ENCODE measurements at places on chromosomes 6 and 20.

GRCh38 chr6:43702534-43703440, 15.2 kb upstream of the MRPS18A start:
- DNase-seq, result no peak

DNA sequence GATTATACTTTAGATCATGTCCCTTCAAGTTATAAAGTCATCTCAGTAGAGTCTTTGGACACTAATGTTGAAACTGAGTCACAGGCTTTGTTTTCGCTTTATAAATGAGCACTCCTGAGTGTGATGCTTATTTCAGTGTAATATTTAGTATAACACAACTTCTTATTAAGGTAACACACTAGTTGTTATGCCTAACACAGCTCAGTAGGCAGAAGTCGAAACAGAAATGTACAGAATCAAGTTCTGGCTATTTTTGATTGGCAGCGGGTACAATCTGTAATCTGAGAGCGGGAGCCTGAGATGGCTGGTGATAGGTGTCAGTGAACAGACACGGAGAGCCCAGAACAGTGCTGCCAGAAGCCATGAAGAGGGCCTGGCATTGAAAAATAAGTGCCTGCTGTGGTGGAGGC, 11.4 kb downstream of the HECA start:
- DNase-seq, result no peak

GRCh38 chr6:3409699-3410384, 47.0 kb downstream of the SLC22A23 start:
- DNase-seq, result no peak

- DNase-seq, result no peak
Observed at GRCh38 chr20:25039697-25040437, 18.1 kb downstream of the ACSS1 start.

DNA sequence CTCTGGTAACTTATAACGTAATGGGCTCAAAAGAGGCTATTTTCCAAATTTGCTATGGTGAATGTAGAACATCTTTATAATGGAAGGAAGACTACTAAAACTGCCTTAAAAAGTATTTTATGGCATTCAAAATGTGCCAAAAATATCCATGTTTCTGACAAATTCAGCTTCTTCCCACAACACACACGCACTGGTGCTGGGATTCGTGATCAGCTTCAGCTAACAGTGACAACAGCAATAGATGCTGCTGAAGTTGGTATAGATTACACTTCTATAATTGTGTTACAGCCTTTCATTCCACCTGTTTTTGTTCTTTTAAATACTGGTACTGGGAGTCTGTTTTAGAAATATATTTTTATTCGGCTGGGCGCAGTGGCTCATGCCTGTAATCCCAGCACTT, 19.0 kb downstream of the NUDT3 start:
- no peak for DNase-seq

DNA sequence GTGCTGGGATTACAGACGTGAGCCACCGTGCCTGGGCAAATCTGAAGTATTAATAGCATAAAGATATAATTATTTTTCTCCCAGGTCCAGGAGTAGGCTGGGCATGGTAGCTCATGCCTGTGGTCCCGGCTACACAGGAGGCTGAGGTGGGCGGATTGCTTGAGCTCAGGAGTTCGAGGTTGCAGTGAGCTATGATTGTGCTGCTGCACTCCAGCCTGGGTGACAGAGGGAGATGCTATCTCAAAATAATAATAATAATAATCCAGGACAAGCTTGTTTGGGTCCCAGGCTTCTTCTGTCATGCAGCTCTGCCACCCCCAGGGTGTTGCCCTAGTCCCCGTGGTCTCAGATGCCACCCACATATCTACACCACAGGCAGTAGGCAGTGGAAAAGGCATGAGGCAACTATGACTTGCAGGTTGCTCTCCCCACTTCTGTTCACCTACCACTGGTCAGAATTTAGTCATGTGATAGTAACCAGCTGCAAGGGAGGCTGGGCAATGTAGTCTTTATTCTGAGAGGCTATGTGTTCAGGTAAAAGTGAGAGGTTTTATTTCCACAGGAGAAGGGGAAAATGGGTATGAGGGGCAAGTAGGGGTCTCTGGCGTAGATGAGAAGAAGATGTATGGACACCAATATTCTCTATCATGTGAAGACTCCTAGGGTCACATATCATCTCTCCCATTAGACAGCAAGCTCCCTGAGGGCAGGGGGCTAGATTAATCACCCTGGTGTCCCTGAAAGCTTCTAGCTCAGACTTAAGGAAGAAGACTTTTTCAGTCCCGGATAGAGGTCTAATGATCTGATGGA, 25.7 kb downstream of the TCF15 start:
- no peak for DNase-seq

- no peak for DNase-seq
Observed at GRCh38 chr6:91029211-91029610, 442.3 kb upstream of the MAP3K7 start.

GRCh38 chr6:138499303-138500018, at the start of gene NHSL1:
Gene NHSL1 (minus strand): TSS chr6:138499494. CDS start chr6:138499290, 204 bp downstream.
- DNase-seq, result no peak

DNA sequence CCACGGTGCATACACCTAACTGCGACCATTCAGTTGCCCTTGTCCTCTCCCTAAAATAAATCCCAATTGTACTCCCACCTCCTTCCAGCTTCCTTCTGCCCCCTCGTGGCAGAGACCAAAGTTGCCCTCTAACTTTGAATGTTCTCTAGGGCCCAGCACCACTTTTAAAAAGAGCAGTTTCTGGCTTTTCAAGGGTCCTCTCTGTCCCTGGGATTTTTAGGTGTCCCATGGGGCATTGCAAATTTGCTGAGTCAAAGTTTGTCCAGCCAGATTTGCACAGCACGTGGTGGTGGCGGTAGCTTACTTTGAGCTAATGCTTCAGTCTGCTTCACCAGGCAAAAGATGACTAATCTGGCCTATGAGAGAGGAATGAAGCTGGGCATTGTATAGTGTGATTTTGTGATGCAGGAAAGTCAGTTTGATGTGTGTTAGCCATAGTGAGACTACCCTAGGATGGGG, 100.2 kb downstream of the PERP start:
- DNase-seq, result no peak

- DNase-seq, result no peak
Observed at GRCh38 chr6:116359131-116359530, 11.6 kb upstream of the DSE start.

DNA sequence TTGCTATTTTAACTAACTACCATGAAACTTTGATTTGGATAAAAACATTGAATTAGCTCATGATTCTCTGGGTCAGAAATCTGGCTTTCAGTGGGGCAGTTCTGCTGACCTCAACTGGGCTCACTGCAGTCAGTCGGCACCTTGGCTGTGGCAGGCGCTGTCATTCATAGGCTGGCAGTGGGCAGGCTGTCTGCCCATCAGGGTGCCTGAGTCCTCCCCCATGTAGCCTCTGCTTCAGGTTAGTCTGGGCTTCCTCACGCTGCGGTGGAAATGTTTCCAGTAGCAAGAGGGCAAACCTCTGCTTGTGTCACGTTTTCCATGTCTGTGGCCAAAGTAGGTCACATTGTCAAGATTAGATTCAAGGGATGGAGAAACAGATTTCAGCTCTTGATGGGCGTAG, 251.0 kb upstream of the TCF21 start:
- DNase-seq, result no peak

GRCh38 chr6:110329714-110330436, 28.3 kb downstream of the METTL24 start:
- DNase-seq, result no peak

DNA sequence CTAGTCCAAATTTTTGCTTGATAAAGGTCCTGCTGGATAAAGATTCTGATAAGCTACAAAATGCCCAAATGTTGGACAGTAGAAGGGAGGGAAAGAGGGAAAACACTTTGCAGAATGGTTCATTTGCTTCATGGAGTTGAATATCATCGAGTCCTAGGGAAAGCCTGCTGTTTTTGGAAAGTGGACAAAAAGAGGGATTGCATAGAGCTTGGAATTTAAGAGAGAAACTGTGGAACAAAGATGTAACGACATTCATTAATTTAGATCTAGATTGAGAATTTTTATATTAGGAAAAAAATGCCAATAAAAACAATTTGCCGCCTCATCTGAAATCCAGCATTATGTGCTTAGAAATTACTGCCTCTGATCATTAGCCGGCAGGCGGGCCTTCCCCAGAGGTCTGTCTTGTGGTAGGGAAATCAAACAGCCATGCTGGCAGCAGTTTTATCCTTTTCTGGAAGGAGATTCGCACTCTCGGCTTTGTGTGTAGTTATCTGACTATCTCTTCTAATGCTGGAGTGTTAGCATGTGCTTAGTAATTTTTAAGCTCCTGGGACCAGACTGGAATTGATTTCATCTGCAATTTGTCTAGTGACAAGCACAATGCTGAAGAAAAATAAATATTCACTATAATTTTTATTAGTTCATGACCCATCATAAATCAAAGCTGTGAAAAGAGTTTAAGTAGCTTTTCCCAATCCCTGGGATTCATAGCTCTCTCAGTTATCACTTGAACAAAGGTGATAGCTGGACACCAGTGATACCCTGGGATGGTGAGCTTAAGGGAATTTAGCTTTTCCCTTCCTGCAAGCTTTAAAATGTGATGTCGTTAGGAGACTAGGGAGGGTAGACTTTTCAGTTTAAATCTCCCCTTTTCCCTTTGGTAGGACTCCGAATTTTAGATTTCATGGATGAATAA, 329.5 kb downstream of the PRL start:
- DNase-seq, result no peak

GRCh38 chr6:7282097-7282906, 30.7 kb downstream of the SSR1 start:
- DNase-seq, result no peak

- DNase-seq, result no peak
Observed at GRCh38 chr6:15948930-15949900, 179.7 kb upstream of the MYLIP start.

GRCh38 chr6:3457710-3458602, 1.1 kb upstream of the SLC22A23 start:
- DNase-seq, result no peak

- no peak for DNase-seq
Observed at GRCh38 chr6:105836379-105836778, 249.8 kb upstream of the PRDM1 start.

DNA sequence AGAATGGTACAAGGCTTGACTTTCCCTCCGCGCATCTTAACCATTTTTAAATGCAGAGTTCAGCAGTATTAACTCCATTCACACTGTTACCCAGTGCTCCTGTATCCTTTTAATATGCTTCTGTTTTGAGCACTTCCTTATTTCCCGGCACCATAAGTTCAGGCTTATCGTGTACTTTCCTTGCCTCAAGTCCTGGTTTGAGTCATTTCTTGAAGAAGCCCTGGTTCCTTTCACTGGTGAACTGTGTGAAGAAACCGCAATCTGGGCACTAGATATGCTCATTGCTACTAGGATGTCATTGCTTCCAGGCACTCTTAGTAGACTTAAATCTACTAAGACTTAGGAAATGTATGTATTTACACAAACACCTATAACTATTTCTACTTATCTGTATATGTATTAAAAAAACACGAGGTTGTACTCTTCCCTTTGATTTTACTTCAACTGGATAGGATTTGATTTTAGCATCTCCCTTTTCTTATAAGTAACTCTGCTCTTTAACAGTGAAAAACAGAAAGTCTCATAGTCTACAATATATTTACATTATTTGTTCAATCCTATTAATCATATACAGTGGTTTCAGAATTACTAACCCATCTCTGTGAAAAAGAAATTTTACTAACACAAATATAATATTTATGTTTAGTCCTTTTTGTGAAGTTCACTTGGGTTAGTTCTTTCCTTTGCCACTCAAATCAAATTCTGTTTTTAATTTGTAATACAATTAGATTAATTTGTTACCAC, 135.5 kb downstream of the CDKAL1 start:
- DNase-seq, result no peak

DNA sequence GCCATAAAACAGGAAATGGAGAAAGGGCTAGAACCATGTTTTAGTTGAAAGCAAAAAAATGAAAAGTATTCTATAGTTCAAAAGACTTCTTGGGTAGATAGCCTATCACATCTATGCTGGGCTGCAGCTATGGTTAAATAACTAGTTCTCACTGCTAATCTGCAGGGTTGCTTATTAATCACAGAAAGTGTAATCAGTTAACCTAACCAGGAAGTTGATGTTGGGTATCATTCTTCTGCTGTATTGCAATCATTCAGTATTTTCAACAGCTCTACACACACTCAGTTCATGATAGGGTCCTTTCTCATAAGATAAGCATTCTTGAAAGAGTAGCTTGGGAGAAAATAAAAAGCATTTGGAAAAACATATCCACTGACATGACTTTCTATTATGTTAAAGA, 135.2 kb upstream of the TCF21 start:
- no peak for DNase-seq

DNA sequence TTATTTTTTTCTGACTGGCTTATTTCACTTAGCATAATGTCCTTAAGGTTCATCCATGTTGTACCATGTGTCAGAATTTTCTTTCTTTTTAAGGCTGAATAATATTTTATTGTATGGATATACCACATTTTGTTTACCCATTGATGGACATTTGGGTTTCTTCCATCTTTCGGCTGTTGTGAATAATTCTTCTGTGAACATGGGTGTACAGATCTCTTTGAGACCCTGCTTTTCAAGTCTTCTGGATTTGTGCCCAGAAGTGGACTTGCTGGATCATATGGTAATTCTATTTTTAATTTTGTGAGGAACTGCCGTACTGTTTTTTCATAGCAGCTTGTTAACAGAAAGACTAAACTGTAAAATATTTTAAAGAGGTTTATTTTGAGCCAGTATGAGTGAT, 94.6 kb upstream of the TMEM181 start:
- no peak for DNase-seq

- DNase-seq, result no peak
Observed at GRCh38 chr20:37137547-37137946, 41.6 kb upstream of the RPN2 start.

GRCh38 chr20:32411955-32412706, 54.0 kb downstream of the ASXL1 start:
- no peak for DNase-seq

DNA sequence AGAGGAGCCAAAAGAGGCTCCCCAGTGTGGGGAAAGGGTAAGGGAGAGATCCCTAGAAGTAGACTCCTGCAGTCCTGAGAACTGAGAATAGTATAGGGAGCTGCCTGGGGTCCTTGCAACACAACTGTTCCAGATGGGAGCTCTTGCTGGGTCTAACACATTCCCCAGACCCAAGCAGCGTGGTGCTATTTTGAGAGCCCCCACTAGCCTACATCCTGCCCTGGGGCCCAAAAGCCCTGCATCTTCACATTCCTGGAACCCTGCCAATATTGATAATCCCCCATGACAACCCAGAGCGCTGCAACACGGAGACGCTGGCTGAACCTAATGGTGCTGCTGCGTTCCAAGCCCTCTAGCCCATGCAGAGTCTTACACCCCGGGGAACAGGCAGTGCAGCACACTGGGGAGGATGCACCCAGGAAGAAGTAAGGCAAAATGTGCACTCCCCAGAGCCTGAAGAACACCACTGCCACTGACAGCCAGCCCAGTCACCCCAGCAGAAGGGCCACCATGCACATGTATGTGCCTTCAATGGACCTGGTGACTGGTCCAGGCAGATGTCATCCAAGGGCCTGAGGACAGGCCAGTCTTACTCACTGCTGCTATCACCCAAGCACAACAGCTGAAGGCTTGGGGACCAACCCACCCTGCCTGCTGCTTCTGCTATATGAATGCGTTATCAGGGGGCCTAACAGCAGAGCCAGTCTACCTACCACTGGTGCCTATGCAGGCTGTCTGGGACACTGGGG, 7.0 kb upstream of the RNF217 start:
- DNase-seq, result no peak

Data from stimulated activated CD4-positive, alpha-beta T cell treated with anti-CD3 and anti-CD28 coated beads, TNF-alpha, amount 100 ng/mL, for 1 hour (primary cell).